ENCODE measurements at places on chromosomes 13 and 19. TPM values are rescaled to one million over a fixed set of nuclear protein-coding genes. Genes with fewer than 3 reads are reported as not detected.

GRCh38 chr13:42752731-42753130 lies 28.7 kb upstream of the FAM216B start:
- H3K4me3 ChIP-seq = no peak overlapping the region
- no peaks in the 10 kb centered on the region for H3K27me3 ChIP-seq
- no peak overlapping the region for H3K27ac ChIP-seq
- no peaks in the 10 kb centered on the region for H3K36me3 ChIP-seq
- no peak for DNase-seq

GRCh38 chr13:27379694-27380641 lies 44.5 kb upstream of the GTF3A start:
- H3K27ac ChIP-seq = no peak overlapping the region
- DNase-seq = peak; percentile 96
- H3K36me3 ChIP-seq = no peaks in the 10 kb centered on the region
- H3K27me3 ChIP-seq = no peaks in the 10 kb centered on the region
- no peaks in the 10 kb centered on the region for H3K4me1 ChIP-seq
- no peak overlapping the region for H3K4me3 ChIP-seq

GRCh38 chr19:15188851-15189250 lies 11.9 kb downstream of the NOTCH3 start:
- no peak for DNase-seq
- H3K27ac ChIP-seq = no peak overlapping the region
- H3K27me3 ChIP-seq = no peaks in the 10 kb centered on the region
- H3K4me1 ChIP-seq = no peaks in the 10 kb centered on the region
- no peak overlapping the region for H3K4me3 ChIP-seq

ZNF429 gene
- total RNA-seq = 23.2 TPM

ZNF575 gene
- total RNA-seq = 0.22 TPM

All from endodermal cell (in vitro differentiated cells).